ENCODE measurements at places on chromosomes 6 and 20.
A peak's percentile ranks its signal among the peaks of the same experiment; 100 is the strongest.

GRCh38 chr6:106082735-106083398 lies 3.3 kb upstream of the PRDM1 start:
- no peak for DNase-seq

DNA sequence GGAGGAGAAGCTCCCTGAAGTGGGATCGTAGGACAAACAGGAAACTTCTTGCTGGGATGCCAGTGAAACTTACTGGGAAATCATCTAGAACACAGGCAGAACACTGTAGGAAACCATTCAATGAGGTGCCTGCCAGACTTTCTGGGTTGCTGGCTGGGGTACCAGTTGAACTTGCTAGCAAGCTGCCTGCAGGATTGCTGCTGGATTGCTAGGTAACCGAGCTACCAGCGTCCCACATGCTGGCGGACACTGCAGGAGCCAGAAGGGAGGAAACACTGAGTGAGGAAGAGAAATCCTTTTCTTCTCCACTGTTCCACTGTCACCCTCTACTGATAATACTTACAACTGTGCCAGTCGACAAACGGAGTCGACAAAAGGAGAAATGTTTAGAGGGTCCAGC lies 91.3 kb upstream of the SLC35B3 start:
- no peak for DNase-seq

DNA sequence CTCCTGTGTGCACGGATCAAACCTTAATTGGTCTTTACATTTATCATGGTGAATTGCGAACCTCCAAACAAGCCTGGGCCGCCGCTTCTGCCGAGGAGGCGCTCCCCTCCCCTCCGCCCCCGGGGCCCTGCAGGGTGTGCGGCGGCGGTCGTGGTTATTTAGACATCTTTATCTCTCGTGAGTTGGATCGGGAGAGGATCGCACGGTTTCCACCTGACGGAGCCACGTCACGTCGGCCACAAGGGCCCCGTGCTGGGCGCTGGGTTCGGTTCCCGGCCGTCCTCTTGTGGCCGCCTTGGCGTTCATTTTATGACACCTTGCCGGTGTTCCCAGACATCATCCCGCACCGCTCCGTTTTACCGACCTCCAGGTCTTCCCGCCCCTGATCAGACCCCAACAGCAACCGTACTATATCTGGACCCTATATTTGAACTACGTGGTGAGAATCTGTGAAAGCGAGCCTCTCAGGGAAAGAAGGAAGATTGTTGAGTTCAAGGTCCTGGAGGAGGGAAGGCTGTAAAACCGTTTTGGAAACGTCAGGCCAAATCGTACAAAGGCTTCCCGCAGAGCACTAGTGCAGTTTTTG lies 1.3 kb upstream of the CNR1 start:
- DNase-seq = peak; percentile 41

DNA sequence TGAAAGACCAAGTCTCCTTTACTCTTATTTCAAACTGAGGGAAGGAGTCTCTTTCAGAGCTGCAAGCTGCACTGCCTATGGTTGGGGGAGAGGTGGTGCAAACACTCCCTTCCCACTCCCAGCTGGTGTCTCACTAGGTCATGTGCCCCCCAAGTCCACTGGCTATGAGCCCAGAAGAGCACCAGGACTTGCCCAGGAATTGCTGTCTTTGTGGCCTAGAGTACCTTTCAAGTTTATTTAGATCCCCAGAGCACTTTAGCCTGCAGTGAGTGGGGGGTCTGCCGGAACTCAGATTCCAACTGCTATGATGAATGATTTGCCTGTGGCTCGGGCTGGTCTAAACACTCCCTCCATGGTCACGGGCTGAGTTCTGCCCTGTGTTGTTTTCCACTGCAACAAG lies 192.6 kb upstream of the CITED2 start:
- no peak for DNase-seq

- no peak for DNase-seq
These were observed at the start of gene COL21A1 for GRCh38 chr6:56246881-56247653. Gene COL21A1 (minus strand): TSS chr6:56247580. CDS start chr6:56182618, 64,962 bp downstream.

DNA sequence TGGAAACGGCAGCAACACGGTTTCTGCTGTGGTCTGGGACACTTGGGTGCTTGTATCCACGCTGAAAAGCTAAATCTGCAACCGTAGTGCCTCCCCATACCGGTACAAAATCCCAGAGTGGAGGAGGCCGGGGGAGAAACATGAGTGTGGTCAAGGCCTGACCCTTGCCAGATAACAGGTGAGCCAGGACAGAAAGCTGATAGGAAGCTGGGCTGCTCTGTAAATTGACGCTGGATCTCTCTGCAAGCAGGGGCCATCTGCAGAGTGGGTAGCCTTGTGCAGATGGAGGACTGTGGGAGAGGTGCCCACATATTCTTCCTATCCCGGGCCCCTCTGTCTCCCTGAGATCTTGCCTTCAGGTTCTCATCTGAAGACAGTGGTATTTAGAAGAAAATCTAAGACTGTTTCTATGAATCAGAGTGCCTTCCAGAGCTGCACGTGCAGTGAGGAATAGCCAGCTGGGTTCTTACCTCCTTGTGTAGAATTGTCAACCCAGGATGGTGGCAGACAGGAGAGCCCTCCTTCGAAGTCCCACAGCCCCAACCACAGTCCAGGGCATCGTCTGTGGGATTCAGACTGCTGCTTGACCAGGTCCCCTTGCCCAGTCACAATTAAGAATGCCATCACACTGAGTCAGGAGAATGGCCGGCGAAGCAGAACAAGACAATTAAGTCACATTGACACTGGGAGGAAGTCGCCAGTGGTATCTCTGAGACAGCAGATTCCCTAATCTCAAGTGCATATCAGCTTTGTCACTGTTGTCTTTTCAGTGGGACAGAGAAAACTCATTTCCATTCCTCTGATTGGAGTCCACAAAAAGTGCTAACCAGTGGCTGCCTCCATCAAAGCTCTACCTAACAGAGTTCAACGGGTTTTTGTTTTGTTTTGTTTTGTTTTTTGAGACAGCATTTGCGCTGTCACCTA lies 100.0 kb upstream of the RIPOR2 start:
- DNase-seq = peak; percentile 71

GRCh38 chr20:18712131-18712530 lies 101.5 kb upstream of the SCP2D1 start:
- DNase-seq = no peak

DNA sequence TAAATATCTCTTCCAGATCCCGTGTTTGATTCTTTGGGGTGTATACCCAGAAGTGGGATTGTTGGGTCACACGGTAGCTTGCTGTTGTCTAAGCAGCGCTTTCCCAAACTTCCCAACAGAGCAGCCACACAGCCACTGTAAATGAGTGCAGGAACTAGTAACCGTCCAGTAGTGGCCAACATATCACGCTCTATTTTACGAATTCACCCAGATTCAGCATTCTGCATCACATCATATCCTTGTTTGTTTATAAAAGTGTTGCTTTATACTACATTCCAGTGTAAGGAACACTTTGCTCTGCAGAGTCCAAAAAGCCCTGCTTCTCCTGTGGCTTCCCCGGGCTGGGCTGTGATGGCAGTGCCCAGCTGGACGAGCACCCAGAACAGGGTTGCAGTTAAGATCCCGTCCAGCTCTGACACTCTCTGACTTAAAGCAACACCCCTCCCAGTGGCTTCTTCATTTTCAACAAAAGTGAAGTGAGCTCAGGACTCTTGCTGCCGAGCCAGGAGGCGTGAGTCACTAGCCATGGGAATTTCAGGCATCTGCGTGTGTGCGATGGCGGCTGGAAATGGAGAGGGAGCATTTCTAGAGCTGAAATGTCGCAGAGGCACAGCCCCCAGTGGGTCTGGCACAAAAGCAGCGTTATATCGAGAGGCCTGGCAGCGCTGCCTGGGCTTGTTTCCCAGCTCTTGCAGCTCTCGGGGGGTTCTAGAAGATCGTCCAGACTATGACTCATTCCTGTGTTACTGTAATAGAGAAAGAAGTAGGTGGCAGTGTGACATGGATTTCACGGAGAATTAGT lies 216.3 kb upstream of the ECI2 start:
- no peak for DNase-seq

- no peak for DNase-seq
These were observed 38.6 kb upstream of the GMPR start for GRCh38 chr6:16199804-16200203.

DNA sequence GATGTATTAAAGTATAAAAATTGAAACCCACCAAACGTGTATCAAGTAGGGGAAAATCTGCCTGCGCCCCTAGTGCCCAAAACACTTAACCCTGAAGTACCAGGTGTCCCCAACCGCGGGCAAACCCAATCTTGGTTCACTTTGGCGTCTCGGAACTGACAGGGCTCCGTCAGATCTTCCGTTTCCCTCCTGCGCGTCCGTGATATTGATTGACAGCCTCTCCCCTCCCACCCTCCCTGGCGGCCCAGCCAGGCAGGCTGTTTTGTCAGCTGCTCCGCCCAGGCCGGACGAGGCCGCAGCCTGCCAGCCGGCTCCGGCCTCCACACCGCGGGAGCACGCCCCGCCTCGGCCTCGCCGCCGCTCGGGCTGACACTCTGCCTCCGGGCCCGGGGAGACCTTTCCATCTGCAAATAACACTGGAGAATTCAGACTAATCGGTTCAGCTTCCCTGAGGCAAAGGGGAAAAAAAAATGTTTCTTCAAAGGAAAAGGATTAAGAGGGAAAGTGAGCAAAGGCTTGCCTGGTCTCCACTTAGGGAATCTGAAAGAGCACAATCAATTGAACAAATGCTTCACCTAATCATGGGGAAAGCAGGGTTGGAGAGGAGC lies 234.9 kb upstream of the MCHR2 start:
- no peak for DNase-seq

- no peak for DNase-seq
These were observed 8.5 kb downstream of the SLC2A10 start for GRCh38 chr20:46717818-46718541.

DNA sequence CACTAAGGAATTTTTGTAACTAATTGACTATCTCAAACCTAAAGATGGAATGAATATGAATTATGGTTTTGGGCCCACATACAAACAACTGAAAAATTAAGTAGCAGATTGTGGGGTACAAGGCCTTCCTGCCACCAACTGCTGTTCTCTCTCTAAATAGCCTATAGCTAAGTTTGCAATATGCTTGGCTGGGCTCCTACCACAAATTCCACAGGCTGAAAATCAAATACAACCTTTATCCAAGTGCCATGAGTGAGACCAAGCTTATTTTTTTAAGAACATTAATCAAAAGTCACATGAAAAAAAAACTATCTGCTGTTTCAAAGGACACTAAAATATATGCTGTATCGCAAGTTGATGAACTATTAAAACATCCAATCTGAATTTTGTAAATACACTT lies 52.1 kb downstream of the TENT5A start:
- DNase-seq = no peak

DNA sequence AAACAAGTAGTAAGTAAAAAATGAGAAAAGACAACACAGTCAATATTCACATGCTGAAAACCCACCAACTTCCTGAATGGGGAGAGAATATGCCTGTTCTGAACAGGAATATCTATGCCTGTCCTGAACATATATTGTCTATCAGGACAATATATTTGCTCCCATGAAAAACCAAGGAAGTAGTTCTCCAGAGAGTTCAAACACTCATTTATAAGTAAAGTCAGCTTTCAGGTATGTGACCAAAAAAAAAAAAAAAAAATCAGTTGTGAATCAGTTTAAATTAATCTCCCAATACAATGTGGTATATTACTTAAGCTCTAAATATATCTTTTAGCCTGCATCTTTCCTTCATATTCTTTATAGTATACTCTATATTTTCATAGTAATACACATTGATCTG lies 119.5 kb downstream of the MYB start:
- DNase-seq = no peak

GRCh38 chr20:58971429-58971828 lies 9.6 kb upstream of the NELFCD start:
- no peak for DNase-seq

DNA sequence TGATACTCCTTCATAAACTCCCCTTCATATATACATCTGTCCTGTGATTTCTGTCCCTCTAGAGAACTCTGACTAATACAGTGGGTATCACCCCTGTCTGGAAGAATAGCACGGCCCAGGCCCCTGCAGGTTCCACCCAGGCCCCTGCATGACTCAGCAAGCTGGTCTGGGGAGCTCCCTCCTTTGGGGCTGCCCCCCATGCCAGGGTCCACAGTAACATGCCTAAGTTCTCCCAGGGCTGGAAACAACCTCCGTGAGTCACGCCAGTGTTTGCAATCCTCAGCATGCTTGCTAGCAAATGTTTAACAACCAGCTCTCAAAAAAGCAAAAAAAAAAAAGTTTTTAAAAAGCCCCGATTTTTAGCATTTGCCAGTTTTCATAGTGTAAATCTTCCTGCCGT lies 134.3 kb upstream of the CDH4 start:
- DNase-seq = no peak

- DNase-seq = no peak
These were observed 26.0 kb upstream of the PPP1R16B start for GRCh38 chr20:38779247-38780097.

DNA sequence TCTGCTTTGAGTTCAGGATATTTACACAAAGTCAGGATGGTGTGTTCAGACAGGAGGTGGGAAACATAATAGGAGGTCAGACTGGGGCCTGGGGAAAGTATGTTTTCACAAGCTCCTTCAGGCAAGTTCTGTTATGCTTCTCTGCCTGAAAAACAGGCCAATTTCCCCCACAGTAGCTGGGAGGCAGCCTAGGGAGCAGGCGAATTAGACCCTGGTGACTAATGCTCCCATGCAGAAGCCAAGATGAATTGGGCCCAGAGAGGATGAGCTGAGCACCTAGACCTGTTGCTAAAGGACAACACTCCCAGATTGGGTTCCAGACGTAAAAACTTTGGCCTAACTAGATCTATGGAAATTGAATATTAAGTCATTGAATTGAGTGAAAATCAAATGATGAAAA lies 142.2 kb upstream of the MAP3K7 start:
- DNase-seq = no peak

DNA sequence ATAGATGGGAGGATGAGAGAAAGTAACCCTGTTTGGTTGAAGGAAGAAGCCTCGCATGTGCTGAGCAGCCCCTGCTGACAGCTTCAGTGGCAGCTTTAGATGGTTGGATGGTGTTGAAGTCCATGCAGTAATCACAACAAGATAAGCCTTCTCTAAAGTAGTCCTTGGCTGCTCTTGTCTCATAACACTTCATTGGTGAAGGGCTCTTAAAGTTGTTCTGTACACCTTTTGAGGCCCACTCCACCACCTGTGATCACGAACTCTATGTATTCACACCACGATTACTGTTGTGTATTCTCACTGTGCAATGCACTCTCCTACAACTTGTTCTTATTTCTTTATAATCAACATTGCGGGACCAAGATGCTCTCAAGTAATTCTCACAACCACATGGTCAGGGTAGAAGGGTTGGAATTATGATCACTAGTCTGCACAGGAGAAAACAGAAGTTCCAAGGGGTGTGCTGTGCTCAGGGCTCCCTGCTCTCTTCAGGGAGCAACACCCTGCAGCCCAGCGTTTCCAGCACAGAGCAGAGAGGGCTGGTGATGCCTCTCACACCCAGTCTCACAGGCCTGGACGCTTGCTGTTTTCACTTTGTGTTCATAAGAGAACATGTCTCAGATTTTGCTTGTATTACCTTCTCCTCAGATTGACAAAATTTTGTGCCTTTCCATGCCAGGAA lies 294.4 kb downstream of the SMOC2 start:
- no peak for DNase-seq

Data from hematopoietic multipotent progenitor cell (in vitro differentiated cells).